ENCODE measurements at places on chromosomes 11 and 22.

- no peak for DNase-seq
These were observed 22.3 kb downstream of the KCNQ1 start for GRCh38 chr11:2466869-2467694.

GRCh38 chr22:47401976-47402770 is 639.7 kb downstream of the TBC1D22A start:
- DNase-seq = no peak

GRCh38 chr11:27248576-27249509 is 114.2 kb downstream of the CCDC34 start:
- no peak for DNase-seq

- DNase-seq = no peak
These were observed 150.0 kb upstream of the NECTIN1 start for GRCh38 chr11:119878990-119879389.

DNA sequence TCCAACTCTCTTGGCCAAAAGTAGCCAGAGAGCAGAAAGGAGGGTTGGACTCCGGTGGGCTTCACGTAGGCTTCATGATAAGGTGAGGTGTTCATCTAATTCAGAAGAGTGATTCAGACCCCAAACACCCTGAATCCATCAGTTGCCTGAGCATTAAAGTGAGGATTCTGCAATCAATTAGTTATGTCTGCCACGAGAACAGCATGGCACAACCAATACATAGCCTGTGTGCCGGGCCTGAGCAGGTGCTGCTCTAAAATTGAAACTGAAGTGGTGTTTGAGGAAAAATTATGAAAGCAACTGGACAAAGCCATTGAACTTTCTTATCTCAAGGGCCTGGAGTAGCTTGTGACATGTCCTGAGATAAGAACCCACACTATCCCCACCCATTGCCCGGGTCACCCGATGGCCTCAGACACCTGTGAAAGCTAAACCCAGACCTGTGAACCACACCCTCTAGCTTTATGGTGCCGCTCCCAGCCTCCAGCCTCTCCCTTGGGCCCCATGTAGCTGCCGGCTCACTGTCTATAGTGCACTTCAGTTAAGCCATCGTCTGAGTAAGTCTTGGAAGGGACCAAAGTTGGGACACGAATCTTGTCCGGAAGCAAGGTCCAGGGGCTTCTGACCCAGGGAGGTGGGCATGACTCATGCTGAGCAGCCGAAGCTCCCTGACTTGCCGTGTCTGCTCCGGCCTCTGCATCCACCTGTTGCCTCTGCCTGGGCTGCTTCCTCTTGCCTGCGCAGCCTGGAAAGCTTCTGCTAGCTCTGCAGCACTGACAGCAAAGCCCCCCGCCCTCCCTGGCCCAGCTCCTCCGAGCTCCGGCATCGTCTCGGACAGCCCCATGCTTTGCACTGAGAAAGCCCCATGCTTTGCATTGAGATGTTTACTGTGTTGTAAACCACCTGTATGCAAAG is 5.7 kb upstream of the MYEOV start:
- no peak for DNase-seq

DNA sequence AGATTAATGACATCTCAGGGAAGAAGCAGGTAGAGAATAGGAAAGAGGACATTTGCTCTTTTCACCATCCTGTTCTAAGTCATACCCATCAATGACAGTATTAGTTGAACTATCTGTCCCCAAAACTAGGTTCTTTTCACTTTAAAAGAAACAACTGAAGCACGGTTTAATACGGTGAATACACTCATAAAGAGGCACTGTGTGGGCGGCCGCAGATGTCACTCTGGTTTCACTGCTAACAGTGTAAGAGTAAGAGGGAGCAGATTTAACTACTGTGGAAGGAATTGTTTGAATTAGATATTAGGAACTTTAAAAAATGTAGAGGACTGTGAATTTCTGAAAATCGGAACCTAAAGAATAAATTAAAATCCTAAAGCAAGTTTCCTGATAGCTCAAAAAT is 49.5 kb downstream of the VSIG10L2 start:
- no peak for DNase-seq

DNA sequence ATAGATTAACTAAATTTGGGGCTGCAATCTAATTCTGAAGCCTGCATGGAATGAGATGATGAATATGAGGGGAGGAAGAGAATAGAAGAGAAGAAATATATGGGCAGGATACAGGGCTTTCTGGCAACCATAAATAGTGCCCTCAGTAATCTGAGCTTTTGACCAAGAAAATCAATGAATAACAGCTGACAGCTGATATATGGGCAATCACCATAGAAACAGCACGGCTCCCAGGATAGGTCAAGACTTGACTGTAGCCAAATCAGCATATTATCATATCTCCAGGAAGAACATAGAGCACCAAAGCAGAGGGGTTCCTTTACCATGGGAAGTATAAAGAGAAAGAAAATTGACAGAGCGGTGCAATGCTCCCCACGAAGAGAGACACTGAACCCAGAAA is 643.8 kb upstream of the TENM4 start:
- no peak for DNase-seq

DNA sequence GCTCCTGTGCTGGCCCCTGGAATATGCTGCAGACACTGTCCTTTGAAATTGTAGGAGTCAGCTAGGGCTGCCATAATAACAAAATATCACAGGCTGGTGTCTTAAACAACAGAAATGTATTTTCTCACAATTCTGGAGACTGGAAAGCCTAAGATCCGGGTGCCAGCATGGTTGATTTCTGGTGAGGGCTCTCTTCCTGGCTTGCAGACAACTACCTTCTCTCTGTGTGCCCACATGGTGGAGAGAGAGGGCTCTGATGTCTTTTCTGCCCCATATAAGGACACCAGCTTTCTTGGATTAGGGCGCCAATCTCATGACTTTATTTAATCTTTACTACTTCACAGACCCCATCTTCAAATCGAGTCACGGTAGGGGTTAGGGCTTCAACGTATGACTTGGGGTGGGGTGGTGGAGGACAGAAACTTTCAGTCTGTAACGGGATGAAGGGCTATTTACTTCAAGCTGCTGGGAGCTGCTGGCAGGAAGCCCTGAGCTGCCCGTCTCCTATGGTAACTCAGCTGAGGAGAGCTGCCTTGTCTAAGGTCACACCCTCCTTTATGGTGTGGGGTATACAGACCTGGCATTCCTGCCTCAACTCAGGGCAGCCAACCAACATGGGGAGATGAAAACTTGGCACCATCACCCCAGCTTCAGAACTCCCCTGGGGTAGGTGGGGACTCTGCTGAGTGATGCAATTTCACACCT is 142.9 kb upstream of the ZBED5 start:
- no peak for DNase-seq

DNA sequence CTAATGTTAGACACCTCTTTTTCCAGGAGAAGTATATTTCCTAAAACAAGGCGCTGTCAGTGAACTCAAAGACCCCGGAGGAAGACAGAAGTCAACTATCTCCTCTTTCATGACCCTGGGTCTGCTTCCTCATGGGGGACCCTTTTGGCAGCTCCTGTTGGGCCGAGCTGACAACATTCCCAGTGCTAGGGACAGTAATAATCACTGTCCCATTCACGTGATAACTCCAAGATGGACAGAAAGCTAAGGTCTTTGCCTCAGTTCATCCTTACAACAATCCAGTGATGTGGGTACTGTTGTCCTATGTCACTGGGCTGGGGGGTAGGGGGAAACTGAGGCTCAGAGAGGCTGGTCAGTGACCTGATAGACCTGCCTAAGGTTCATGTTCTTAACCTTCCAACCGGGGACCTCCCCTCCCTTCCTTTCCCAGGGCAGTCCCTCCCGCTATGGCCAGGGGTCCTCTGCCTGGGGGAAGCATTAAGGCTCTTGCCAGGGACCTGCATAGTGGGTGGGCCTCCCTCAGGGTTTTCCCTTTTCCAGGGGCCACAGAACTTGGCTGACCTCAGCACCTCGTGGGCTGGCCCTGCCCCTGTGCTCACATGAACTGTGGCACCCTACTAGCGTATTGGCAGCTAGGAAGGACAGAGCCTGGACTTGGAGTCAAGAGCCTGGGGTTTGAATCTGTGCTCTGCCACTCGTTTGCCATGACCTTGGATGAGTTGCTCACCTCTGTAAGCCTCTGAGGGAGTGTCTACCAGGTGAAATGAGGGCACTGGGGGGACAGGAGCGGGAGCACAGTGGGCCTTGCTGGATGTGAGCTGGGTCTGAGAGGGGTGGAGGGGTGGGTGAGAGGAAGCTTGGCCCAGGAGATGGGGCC is 53.6 kb downstream of the LRRC32 start:
- DNase-seq = no peak

DNA sequence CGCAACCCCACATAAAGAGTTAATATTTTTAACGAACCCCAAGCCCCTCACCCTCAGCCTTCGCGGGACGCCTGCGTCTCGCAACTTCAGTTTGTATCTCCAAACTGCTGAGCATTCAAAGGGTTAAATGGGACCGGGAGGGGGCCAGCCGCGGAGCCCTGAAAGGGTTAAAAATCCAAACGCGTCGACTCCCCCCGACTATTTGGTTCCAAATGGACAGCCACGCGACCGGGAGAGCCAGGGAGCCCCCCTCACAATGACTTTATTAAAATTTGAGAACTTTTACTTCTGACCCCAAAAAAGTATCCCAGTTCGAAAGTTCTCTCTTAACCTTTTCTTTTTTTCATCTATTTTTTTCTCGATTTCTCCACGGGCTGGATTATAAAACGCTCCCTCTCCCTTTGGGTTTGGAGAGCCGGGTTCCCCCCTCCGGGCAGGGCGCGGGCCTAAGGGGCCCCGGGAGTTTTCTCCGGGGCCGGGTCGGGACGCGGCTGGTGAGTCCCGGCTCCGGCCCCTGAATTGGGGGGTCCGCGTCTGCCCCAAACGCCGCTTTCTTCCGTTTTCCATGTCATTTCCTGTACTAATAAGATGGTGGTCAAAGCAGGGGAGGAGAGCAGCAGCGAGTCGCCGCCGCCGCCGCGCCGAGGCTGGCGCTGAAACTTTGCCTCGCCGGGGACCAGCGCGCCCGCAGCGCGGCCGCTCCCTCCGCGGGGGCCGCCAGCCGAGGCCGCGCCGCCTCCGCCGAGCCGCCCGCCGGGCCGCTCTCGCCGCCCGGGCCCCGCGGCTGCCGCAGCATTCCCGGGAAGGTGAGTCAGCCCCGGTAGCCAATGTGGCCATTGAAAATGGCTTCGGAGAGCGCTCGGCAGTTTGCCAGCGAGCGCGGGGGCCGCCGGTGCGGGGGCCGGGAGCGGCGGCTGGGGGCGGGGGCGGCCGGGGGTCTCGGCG is at the start of gene PRDM11:
TSS of gene PRDM11 (plus strand) at position 568 of the 945 bp plus-strand sequence. CDS start 35,128 bp downstream, outside the sequence.
- DNase-seq = peak; percentile 27

GRCh38 chr22:43473441-43473840 is 61.6 kb downstream of the MPPED1 start:
- DNase-seq = no peak

- DNase-seq = no peak
These were observed 14.2 kb downstream of the PEX26 start for GRCh38 chr22:18091916-18092526.

DNA sequence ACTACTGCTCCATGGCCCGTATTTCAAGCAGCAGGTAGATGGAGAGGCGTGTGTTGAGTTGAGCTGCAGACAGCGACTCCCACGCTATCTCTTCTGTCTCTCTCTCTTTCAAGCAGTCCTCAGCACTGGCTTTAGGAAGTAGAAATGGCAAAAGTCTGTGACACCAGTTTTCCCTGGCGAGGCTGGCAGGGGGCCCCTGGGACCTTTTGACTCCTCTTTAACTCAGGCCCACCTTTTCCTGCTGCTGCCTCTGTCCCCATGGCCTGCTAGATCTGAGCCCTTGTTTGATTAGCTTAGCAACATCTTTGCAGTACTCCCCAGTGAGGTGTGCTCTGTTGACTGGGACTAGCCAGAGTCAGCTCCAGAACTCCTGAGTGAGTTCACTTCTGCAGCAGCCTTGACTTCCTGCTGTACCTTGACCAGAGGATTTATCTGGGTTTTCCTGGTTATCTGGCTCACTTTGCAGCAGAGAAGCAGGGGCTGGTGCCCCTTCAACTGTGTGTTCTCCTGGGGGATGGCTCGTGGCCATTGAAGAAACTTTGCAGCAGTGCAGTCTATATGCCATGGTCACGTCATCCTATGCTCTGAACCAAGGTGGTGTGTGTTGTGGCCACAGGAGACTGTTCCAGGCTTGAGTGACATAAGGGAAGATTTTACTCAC is 183.9 kb downstream of the DBX1 start:
- DNase-seq = no peak

DNA sequence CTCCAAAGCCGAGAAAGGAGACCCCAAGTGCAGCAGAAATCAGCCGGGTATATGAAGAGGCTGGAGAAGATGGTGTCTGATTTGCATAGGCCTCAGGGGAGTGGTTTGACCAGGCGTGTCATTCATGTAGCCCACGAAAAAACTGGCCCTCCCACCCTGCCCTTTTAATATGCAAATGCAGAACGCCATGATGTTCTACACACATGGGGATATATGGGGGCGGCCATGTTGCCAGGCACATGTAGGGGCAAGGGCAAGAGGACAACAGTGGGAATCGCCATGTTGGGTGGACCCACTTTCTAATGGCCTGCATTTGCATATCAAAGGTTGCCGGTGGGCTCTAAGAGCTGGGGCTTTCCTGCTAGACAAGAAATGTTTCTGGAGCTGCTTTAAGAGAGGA is 86.4 kb downstream of the ISX start:
- no peak for DNase-seq

DNA sequence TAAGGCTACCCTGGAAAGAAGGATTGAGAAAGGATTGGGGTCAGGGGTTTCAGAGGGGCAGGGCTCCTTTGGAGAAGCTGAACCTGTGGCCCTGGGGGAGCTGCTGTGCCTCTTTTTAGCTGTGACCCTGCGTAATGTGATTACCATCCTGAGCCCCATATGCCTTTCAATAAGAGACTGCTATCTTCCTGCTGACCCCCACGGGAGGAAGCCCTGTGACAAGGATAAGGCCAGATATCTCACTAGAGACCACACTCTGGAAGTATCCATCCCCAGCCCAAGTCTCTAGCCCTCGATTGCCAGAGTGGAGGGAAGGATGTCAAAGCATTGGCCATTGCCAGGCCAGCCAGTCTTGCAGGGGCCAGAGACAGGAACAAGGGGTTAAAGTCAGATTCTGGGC is 4.8 kb upstream of the SLC39A13 start:
- DNase-seq = no peak

DNA sequence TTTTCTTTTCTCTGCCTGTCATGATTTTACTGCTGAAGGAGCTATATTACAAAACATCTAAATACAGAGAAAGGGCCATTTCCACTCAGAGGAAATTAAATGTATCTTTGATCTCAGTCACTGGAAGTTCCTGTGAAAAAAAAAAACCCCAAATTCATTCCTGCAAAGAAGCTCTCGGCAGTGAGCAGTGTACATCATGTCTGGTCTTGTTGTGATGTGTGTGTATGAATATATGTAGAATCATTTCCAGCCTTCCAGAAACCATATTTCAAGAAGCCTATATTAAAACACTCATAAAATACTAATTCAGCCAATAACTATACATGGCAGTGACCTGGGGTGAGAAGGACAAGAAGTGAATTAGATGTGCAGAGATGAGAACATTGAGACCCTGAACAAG is 393.2 kb upstream of the TENM4 start:
- DNase-seq = no peak

- no peak for DNase-seq
These were observed 450.9 kb downstream of the RAB38 start for GRCh38 chr11:87724358-87724757.

- DNase-seq = peak; percentile 16
These were observed 14.3 kb upstream of the ANKK1 start for GRCh38 chr11:113373306-113373705.
